Esophagus squamous epithelium (tissue), 5 donors: ENCODE measurements at places on chromosomes 1 and 21. TPM values are rescaled to one million over a fixed set of nuclear protein-coding genes. Genes with fewer than 3 reads are reported as not detected.

Gene KRTAP10-1
- total RNA-seq, result not detected

Gene DENND2D
- total RNA-seq, result 55.3 TPM

Gene ZC3H12A
- 48.6 TPM for total RNA-seq

Gene ARHGEF19
- total RNA-seq, result 15.8 TPM

Gene KRTAP19-4
- total RNA-seq, result not detected

Gene TRIM63
- total RNA-seq, result 0.23 TPM

Gene ZBTB8A
- 2.5 TPM for total RNA-seq

Gene KLHDC7A
- total RNA-seq, result 7.6 TPM

Gene LCE1C
- total RNA-seq, result 0.57 TPM

Gene TESK2
- total RNA-seq, result 8.4 TPM

Gene C4BPB
- total RNA-seq, result not detected

Gene RAB7B
- 24.2 TPM for total RNA-seq

Gene CELF3
- not detected for total RNA-seq

Gene FAM76A
- 14.7 TPM for total RNA-seq

Gene RORC
- 11.5 TPM for total RNA-seq

Gene RNU1-1
- total RNA-seq, result under 0.01 TPM

Gene TRIM17
- 0.95 TPM for total RNA-seq

Gene C1orf105
- not detected for total RNA-seq

Gene TDRD5
- total RNA-seq, result 0.18 TPM

Gene FCRL2
- not detected for total RNA-seq

Gene MYOM3
- 0.38 TPM for total RNA-seq

Gene MARCKSL1
- 4.7 TPM for total RNA-seq

Gene CYP4A11
- not detected for total RNA-seq

Gene CRYZL1
- 10.2 TPM for total RNA-seq

Gene LCE2B
- total RNA-seq, result not detected

Gene LRRN2
- total RNA-seq, result 1.8 TPM

Gene OR10Z1
- not detected for total RNA-seq

Gene MIXL1
- total RNA-seq, result not detected

Gene USP48
- total RNA-seq, result 23.5 TPM

Gene PTPN22
- 2.6 TPM for total RNA-seq

Gene ENAH
- 8.6 TPM for total RNA-seq

Gene ROR1
- 9.9 TPM for total RNA-seq

Gene ACOT11
- total RNA-seq, result 10.1 TPM

Gene IQCC
- total RNA-seq, result 2.0 TPM

Gene FBXO2
- total RNA-seq, result 8.2 TPM

Gene FCRL1
- not detected for total RNA-seq

Gene CYP4Z1
- total RNA-seq, result 1.4 TPM

Gene ZFP69B
- total RNA-seq, result 0.82 TPM

Gene RHBDL2
- total RNA-seq, result 11.8 TPM

Gene ADAR
- total RNA-seq, result 60.9 TPM

Gene PGLYRP4
- total RNA-seq, result 7.8 TPM

Gene ESRRG
- 0.76 TPM for total RNA-seq

Gene DHCR24
- 499 TPM for total RNA-seq

Gene HRNR
- total RNA-seq, result 0.18 TPM

Gene BCAR3
- 9.4 TPM for total RNA-seq

Gene LINGO4
- total RNA-seq, result not detected

Gene CDC14A
- 3.0 TPM for total RNA-seq

Gene HMCN1
- total RNA-seq, result 1.6 TPM

Gene IGFN1
- total RNA-seq, result not detected

Gene AKNAD1
- not detected for total RNA-seq

Gene LEPR
- 2.0 TPM for total RNA-seq

Gene NBPF10
- 2.9 TPM for total RNA-seq

Gene TSPAN1
- 1.4 TPM for total RNA-seq

Gene LRRC71
- total RNA-seq, result not detected

Gene OVAAL
- total RNA-seq, result not detected

Gene GBP1
- total RNA-seq, result 14.7 TPM
